NCI-H2029 treated with DMSO at 0.1 percent for 48 hours (cell line): ENCODE measurements at places on chromosomes 2 and 18.

- no peak for DNase-seq
Observed at GRCh38 chr2:68103709-68104055, 40.9 kb upstream of the C1D start.

DNA sequence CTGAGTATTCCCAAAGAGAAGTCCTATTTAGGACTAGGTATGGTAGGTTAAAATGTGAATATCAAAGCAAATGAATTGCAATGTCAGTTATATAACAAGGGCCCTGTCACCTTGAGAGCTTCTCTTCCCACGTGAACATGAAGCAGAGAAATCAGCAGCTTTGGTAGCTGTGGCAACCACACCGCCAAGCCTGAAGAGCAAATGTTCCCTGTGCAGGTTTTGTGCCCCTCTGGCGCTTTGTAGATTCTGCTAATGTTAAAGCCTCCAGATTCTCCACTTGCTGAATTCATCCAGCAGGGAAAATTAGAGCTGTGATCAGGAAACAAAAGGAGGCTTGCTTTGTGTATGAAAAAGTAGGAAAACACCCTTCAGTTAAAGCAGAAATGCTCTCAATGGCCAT is 322.6 kb downstream of the RBM43 start:
- no peak for DNase-seq

- DNase-seq, result no peak
Observed at GRCh38 chr2:130823886-130824491, 12.7 kb upstream of the ARHGEF4 start.

GRCh38 chr2:32750880-32751279 is 123.0 kb downstream of the TTC27 start:
- DNase-seq, result no peak

GRCh38 chr2:38947241-38948239 is 57.9 kb downstream of the ARHGEF33 start:
- peak; percentile 29 for DNase-seq

GRCh38 chr18:66196805-66197204 is 407.1 kb downstream of the CDH19 start:
- DNase-seq, result no peak

DNA sequence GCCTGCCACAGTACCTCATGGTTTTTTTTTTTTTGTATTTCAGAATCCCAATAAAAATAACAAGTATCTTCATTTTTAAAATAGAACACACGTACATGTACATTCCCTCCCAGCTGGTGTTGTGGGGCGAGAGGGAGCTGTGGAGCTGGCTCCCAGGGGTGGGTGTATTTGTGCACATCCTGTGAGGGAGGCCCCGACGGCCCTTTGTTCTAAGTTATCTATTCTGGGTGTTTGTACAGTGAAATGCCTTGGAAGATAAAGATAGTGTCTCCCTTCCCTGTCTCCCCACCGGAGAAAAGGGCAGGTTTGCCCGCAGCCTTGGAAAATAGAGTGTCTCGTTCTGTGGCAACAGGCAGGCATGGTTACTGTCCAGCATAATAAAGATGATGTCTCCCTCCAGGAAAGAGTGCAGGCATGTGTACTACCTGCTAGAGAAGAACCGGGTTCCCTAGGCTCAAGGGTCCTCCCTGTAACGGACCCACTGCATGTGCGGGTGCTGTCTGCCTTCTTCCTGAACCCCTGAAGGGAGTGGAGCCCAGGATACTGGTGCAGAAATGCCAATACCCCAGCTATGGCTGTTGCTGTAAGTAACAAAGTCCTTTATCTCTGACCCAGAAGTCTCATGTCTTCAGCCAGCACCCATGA is 12.1 kb upstream of the ALLC start:
- DNase-seq, result no peak

DNA sequence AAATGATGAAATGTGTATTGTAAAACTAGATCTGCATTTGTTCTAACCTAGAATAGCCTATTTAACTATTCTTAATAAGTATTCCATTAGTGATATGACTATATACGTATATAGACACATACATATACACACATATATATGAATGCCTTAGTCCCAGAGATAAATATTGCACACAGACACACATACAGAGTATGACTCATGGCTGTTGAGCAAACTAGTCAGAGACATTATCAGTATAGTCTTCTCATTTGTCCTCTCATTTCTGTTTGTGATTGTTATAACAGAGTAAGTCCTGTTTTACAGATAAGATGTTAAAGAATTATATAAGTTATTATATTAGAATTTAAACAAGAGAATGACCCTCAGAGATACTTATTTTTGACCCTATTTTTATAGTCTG is 202.5 kb downstream of the CCDC102B start:
- DNase-seq, result no peak

- DNase-seq, result no peak
Observed at GRCh38 chr2:100236166-100236565, 86.1 kb downstream of the LONRF2 start.

- no peak for DNase-seq
Observed at GRCh38 chr2:196167666-196168065, 3.7 kb downstream of the STK17B start.

- DNase-seq, result no peak
Observed at GRCh38 chr2:4895371-4895770, 796.8 kb upstream of the SOX11 start.

DNA sequence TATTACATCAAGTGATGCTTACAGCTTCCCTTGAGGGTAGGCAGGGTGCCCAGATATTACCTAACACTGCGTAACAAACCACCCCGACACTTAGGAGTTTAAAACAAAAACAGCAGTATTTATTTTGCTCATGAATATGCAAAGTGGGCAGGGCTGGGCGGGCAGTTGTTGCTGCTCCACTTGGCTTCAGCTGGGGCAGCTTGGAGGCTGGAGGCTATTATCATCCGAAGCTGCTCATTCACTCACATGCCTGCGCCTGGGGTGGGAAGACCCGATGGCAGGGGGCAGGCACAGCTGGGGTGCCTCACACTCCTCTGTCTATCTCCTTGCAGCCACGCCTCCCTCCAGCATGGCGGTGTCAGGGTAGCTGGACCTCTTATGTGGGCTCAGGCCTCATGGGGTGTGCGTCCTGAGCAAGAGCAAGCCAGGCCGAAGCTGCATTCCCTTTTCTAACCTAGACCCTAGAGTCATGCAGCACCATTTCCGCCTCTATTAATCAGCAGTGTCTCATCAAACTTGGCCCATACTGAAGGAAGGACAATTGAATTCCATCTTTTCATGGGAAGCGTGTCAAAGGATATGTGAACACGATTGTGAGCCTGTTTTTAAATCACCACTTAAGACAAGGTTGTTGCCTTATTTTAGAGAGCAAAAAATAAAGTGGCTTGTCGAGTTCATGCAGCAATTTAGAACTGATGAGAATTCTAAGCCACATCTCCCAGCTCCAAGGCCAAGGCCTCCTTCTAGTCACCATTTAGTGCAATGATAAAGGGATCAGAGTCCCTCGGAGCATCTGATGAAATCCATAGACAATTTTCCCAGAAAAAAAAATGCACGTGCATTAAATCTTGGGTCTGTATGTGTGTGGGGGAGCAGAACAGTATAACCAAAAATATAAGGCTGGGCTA is 54.9 kb downstream of the SDC1 start:
- DNase-seq, result no peak

- DNase-seq, result no peak
Observed at GRCh38 chr2:55934337-55934736, 10.8 kb upstream of the EFEMP1 start.

GRCh38 chr2:231043796-231044195 is 6.5 kb downstream of the C2orf72 start:
- no peak for DNase-seq

DNA sequence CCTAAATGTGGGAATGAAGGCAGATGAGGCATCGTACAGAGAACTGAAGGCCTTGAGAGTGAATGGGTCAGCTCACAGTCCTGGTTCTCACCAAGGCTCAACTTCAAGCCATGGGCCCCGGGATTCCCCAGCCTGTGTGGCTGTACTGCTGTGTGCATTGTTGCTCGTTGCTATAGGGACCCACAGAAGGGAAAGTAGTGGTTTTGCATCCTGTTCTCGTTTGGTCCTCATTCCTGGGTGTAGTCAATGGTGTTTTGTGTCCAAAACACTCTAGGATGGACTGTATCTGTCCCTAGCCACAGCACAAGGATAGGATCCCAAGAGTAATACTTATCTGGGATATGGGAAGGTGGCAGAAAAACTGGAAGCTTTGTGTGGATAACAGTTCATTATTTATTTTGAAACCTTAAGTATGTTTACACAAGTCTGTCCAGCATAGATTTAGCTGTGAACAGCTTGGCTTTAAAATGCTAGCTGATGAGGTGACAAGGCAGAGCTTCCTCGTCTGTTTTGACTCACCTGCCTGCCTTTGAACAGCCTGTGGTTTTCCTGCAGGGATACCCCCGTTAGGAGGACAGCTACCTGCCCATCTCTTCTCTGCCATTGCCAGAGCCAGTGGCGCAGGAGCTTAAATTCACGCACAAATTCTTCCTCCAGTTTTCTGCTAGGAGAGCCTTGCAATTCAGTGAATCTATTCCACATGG is 85.0 kb downstream of the WDSUB1 start:
- peak; percentile 35 for DNase-seq

DNA sequence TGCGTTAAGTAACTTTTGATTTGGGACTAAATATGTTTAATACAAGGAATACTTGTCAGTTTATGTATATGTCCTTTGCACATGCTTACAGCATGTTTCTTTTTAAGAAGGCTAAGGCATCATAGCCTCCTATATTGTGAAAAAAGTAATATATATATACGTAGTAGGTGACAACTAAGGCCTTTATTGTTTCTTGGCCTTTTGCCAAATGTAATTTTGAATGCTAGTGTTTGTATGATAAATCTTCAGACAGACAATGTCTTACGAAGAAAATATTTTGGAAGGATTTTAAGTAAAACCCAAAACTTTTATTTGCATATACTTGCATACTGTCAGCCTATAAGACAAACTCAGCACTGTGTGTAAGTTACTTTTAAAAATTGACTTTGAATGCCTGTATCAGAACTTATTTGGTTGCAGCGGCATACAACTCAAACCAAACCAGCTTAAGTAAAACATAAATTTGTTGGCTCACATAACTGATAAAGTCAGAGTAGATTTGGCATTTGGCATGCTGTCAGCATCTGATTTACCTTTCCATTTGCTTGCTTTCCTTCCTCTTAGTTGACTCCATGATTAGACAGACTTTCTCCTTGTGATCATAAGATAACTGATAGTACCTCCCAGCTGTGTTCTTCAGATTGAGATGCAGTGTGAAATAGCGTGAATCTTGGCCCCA is 24.4 kb downstream of the UBE2E3 start:
- no peak for DNase-seq

GRCh38 chr18:6170604-6171003 is 244.1 kb downstream of the L3MBTL4 start:
- DNase-seq, result no peak

- no peak for DNase-seq
Observed at GRCh38 chr2:203683932-203684556, 22.4 kb upstream of the CD28 start.

- DNase-seq, result no peak
Observed at GRCh38 chr2:76667821-76668271, 854.3 kb downstream of the LRRTM4 start.

DNA sequence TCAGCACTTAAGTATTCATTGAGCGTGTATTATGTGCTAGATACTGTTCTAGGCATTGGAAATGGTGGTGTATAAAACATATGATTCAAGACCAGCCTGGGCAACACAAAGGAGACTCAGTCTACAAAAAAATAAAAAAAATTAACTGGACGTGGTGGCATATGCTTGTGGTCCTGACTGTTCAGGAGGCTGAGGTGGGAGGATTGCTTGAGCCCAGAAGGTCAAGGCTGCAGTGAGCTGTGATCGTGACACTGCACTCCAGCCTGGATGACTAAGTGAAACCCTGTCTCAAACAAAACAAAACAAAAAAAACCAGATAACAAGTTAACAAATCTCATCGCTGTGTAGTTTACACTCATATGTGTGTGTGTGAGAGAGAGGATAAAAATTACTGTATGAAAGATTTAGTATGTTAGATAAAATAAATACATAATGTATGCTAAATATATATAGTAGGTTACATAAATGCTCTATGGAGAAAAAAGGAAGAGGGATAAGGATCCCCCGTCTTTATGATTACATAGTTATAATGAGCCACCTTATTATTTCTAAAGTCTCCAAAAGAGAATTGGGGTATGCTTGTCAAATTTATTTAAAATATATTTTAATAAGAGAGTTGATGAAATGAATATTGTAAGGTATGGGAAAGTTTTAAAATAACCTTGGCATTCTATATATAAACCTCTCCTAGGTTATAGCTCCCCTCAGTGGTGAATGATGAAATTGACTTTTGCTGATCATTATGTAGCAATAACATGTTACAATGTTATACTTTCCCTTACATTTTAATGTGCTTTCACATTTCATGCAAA is 69.2 kb downstream of the EHBP1 start:
- peak; percentile 15 for DNase-seq

GRCh38 chr2:54906716-54907115 is 143.5 kb downstream of the RTN4 start:
- DNase-seq, result no peak
